Amniotic stem cell (primary cell): ENCODE measurements at places on chromosomes 16 and 17.
A peak's percentile ranks its signal among the peaks of the same experiment; 100 is the strongest.

DNA sequence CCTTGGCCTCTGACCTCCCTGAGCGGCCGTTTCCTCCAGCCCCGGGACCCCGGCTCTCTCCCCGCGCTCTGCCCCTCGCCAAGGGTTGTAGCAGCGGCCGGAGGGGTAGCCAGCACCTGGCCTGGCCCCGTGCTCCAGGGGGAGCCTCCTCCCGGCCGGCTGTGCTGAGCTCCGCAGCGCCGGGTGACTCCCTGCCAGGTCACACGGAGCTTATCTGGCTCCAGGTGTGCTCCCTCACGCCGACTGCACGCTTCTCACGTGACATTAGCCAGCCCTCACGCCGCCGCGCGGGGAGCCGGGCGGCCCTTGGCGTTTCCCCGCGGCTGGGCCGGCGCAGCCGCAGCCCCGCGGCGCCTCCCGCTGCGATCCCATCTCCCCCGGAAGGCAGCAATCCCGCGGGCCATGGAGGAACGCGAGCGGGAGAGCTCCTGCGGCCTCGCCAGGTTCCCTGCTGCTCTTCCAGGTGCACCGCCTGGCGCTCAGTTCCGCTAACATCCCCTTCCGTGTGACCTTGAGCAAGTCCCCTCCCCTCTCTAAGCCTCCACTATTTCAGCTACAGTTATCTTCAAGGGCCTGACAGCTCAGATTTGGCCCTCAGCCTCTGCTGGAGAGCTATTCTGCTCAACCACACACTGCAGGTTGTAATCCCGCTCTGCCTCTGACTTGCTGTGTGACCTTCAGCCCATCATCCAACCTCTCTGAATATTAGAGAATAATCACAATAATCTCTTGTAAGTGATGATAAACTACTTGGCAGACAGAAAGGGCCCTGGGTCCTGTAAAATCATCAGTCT is 3.4 kb downstream of the MYO18A start:
- no peak for DNase-seq

GRCh38 chr17:17609121-17609520 is 17.6 kb upstream of the PEMT start:
- no peak for DNase-seq

DNA sequence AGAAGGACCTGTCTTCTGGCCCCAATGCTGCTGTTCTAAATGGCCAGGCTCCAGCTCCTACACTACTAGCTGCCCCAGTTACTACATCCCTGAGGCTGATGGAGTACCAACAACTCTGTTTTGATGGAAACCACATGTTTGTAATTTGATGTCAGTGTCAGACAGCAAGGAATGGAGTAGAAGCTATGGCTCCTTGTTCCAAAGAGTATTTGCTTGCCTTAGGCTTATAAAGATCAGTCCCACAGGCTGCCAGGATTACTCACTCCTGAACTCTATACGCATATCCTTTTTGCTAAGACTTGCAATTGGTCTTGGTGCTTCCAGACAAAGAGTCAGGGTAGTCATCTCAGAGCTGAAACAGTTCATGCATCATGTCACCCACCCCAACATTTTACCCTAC is 139.6 kb downstream of the HS3ST3A1 start:
- no peak for DNase-seq

DNA sequence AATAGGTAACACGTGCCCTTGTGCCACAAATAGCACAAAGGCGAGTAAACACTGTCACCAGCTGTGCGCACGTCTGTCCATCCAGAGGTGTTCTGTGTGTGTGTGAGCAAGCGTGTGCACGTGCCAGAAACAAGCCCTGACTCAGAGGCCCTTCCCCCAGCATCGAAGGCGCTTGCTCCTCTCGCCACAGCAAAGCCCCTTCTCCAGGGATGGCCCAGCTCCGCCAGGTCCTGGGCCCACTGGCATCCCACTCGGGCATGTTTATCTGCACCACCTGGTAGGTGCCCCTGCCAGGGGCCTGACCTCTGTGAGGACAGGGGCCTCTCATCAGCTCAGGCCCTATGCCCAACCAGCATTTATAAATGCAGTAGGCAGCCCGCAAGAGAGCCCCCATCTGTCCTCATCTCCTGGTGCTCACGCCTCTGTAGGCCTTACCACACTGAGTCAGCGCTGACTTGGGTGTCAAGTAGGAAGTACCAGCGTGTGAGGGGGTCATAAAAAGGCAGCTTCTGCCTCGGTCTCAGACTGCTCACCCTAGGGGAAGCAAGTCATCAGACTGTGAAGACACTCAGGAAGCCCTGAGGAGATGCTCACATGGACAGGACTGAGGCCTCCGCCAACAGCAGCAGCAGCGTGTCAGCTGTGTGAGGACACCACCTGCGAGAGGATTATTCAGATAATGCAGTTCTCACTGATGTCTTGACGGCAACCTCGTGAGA is 10.8 kb downstream of the TMEM235 start:
- no peak for DNase-seq

- DNase-seq, result peak; percentile 43
These were observed 34.8 kb upstream of the FBXO47 start for GRCh38 chr17:39001703-39002637.

GRCh38 chr17:59707971-59708430 is 547 bp downstream of the VMP1 start:
- no peak for DNase-seq

DNA sequence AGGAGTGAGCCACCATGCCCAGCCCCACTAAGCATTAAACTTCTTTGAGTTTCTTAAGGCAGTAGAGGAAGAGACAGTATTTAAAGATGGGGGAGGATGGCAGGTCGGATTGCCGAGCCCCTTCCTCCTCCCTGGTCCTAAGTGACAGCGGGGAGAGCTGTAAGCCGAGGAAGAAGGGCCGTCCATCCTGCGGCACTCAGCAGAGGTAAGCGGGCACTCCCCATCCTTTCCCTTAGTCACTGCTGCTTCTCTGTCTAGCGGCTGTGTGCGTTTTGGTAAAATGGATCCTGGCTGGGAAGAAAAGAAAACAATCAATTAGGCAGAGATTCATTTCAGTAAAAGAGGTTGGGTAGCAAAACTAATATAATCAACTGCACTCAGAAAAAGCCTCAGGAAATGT is 13.9 kb downstream of the DNAAF1 start:
- no peak for DNase-seq

DNA sequence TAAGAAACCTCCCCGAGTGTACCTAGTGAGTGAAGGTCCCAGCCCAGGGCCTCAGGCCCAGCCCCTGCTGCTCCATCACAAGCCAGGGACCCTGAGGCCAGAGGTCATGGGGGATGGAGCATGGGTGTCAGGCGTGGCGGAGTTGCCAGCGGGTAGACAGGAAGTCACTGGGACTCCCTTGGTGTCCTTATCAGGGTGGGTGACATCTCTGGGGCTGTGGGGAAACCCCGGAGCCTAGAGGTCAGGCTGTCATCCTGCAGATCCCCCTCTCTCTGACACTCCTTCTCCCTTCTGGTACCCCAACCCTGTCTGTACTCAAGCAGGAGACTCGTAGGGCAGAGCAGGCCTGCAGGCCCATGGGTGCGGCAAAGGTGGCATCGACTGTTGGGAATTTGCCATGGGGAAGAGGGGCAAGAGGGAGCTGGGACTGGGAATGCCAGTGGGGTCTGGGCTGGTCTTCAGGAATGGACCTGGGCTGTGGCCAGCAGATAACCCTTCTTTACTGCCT is 10.8 kb upstream of the ADGRG1 start:
- DNase-seq, result no peak

GRCh38 chr16:82037251-82037650 is 2.2 kb downstream of the HSD17B2 start:
- DNase-seq, result no peak

- no peak for DNase-seq
These were observed 13.5 kb downstream of the ACTG1 start for GRCh38 chr17:81498953-81499600.

GRCh38 chr17:4334776-4335584 is 31.5 kb downstream of the UBE2G1 start:
- DNase-seq, result no peak

- no peak for DNase-seq
These were observed 33.3 kb downstream of the TLE7 start for GRCh38 chr16:71408536-71408935.

DNA sequence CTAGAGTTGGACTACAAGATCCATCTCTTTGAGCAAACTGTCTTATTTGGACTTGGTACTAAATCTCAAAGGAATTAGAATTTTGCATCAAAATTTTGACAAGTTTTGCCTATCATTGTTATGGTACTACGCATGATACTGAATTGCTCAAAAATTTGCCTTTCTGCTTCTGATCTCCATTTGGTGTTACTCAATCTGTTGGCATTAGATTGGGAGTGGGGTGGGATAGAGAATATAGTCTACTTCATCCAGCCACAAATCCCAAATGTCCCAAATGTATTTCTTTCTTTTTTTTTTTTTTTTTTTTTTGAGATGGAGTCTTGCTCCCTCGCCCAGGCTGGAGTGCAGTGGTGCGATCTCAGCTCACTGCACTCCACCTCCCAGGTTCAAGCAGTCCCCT is 204.8 kb downstream of the TANC2 start:
- no peak for DNase-seq

- no peak for DNase-seq
These were observed 6.7 kb downstream of the IL4R start for GRCh38 chr16:27320261-27321012.

DNA sequence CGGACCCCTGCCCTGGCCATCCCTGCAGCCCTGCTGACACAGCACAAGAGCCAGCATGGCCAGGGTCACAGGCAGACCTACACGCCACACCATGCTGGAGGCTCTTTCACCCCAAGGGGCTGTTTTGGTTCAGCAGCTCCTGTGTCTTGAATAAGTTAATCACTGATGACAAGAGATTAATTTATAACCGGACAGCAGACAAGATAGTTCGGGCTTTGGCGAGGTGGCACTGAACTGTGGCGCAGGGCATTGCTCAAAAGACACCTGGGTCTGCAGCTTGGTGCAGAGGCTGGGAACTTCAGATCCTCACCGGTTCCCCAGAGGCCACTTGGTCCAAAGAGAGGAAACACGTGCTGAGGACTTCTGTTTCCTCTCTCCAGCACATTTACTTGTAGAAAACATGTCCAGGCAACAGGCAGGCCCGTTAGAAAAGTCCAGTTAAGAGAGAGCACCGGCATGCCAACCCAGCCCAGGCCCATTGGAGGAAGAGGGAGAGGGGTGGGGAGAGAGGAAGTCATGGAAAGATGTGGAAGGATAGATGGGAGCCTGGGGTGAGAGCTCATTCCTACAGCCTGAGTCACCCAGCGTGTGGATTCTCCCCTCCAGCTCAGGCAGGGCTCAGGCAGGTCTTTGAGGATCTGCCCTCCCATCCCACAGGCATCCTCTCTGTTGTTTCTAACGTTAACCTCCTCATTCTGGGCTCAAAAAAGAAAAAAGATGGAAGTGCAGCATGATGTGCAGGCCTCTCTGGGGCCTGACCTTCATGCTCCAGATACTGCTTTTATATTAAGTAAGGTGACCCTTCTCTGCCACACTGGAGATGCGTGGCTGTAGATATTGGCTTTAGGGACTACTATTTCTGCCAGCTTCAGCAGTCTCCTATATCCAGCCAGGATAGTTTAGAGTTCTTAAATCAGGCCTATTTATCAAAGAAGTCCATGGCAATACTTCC is 80.0 kb upstream of the HNF1B start:
- DNase-seq, result peak; percentile 43

DNA sequence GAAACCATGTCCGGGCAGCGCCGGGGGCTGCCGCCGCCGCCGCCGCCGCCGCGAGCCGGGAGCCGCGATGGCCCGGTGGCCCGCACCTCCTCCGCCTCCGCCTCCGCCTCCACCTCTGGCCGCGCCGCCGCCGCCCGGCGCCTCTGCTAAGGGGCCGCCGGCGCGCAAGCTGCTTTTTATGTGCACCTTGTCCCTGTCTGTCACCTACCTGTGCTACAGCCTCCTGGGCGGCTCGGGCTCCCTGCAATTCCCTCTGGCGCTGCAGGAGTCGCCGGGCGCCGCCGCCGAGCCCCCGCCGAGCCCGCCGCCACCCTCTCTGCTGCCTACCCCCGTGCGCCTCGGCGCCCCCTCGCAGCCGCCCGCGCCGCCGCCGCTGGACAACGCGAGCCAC is 587 bp downstream of the HS3ST4 start:
- no peak for DNase-seq

DNA sequence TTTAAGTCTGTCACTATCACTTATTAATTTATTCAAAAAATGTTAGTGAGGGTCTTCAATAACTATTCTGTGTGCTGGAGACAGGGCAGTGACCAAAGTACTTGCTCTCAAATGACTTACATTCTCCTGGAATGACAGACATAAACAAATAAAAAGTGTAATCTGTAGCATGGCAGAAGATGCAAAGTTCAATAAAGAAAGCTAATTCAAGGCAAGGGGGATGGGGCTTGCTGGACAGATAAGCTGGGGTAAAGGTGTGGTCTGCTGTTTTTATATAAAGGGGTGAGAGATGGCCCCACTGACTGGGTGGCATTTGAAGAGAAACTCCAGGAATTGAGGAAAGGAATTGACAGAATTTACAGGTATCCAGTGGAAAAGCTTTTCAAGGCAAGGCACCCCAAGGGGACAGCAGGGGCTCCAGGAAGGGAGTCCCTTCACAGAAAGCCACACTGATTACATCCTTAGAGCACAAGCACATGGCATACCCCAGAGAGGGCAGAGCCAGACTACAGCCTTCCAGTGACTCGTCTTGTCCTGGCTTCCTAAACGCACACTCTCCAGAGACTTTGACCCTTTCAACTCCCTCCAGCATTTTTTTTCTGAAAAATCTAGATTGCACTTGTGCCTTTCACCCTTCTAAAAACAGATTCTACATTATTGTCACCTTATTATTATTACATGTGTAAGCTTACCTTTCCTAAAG is 123.7 kb upstream of the HS3ST3A1 start:
- DNase-seq, result no peak

- no peak for DNase-seq
These were observed 44.7 kb downstream of the ZNF18 start for GRCh38 chr17:11952610-11953009.

- DNase-seq, result no peak
These were observed 29.7 kb downstream of the NDEL1 start for GRCh38 chr17:8465356-8465755.

GRCh38 chr16:80231121-80231520 is 309.7 kb upstream of the DYNLRB2 start:
- DNase-seq, result no peak

- no peak for DNase-seq
These were observed 9.2 kb downstream of the TBKBP1 start for GRCh38 chr17:47703191-47703591.

- peak; percentile 45 for DNase-seq
These were observed 49.3 kb upstream of the WSB1 start for GRCh38 chr17:27244491-27245223.

DNA sequence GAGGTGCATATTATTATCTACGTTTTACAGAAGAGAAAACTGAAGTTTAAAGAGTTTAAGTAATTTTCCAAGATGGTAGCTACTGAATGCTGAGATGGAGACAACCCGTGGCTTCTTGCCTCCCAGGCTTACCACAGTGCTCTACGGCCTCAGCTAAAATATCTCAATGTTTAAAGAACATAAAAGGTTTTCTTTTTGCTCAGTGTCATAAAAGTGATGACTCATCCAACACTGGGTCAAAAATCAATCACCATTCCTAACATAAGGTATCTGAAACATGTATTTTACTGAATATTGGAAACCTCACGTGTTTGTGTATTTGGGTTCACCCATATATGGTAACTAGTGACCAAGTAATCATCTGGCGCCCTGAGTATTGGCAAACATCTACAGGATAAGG is 18.4 kb downstream of the ABCA9 start:
- DNase-seq, result no peak
